Thoracic aorta (tissue), 2 donors: ENCODE measurements at places on chromosomes 11 and 22.
A peak's percentile ranks its signal among the peaks of the same experiment; 100 is the strongest.

DNA sequence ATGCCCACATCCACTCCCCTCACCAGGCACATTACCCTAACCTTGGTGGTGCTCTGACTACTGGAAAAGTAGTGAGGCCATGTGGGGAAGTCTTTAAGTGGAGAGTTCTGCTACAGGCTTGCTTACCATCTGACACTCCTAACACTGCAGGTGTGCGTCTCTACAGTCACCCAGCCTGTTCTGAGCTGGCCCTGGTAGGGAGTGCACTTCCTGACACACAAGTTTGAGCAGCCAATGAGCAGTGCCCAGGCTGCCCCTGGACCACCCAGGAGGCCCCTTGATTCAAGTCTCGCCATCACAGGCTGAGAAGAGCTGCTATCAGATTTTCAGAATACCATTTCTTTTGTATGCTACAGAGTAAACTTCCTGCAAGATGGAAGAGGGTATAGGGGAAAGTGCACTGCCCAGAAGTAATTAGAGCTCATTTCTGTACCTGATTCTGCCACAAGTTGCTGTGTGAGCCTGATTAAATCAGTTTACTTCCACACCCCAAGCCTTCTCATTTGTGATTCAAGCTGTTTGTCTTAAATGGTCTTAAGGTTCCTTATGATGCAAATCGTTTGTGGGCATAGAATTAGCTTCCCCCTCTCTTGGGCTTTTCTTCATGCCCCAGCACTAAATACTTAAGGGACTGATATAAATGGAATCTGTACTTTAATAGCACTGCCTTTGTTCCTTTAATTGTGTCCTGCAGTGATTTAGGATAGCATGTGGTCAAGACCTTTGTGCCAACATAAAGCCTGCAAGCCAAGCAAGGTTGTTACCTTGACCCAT is 22.2 kb downstream of the OPCML start:
- H3K27ac ChIP-seq = no peak overlapping the region
- no peaks in the 10 kb centered on the region for H3K36me3 ChIP-seq
- no peak overlapping the region for H3K4me3 ChIP-seq
- H3K4me1 ChIP-seq = no peaks in the 10 kb centered on the region
- DNase-seq = no peak

DNA sequence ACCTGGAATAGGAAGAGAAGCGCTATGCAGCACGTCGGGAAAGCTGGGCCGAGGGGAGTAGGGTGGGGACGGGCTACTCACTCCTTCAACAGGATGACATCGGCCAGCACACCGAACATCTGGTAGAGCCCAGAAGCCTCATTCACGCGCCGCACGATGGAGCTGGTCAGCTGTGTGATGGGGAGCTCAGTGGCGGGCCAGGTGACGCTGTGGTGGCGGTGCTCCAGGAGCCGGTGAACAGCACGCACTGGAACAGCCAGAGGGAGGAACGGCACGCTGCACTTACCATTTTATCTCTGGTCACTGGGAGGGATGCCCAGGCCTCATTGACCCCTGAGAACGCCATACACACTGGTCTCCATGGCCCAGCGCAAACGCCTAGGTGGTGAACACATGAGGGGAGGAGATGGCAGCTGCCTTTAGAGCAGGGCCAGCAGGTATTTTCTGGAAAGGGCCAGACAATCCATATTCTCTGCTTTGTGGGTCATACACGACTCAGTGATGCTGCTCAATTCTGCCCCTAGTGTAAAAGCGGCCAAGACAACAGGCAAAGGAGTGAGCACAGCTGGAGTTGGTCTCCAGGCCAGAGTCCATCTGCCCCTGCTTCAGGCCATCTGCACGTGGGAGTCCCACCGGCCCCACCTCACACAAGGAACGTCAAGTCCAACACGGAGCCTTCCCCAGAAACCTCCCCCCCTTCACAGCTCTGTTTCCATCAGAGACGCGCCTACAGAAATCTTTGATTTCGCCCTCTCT is 8.8 kb downstream of the FOXRED2 start:
- H3K27me3 ChIP-seq = no peaks in the 10 kb centered on the region
- H3K27ac ChIP-seq = no peak overlapping the region
- no peaks in the 10 kb centered on the region for H3K4me1 ChIP-seq
- H3K4me3 ChIP-seq = no peak overlapping the region
- DNase-seq = no peak

- H3K4me1 ChIP-seq = peaks cover 42% of the 10 kb centered on the region
- H3K27ac ChIP-seq = peak overlapping the region; percentile 86
- H3K4me3 ChIP-seq = peak overlapping the region; percentile 82
- no peaks in the 10 kb centered on the region for H3K27me3 ChIP-seq
Measured at GRCh38 chr11:95149651-95150364, 60.2 kb downstream of the ENDOD1 start.

GRCh38 chr11:11311169-11311568 is 41.9 kb downstream of the CSNK2A3 start:
- no peaks in the 10 kb centered on the region for H3K27me3 ChIP-seq
- H3K36me3 ChIP-seq = no peaks in the 10 kb centered on the region
- no peaks in the 10 kb centered on the region for H3K4me1 ChIP-seq
- H3K4me3 ChIP-seq = no peak overlapping the region
- no peak for DNase-seq
- H3K27ac ChIP-seq = no peak overlapping the region

- no peak overlapping the region for H3K4me3 ChIP-seq
- peaks cover 70% of the 10 kb centered on the region for H3K4me1 ChIP-seq
- peak overlapping the region; percentile 95 for H3K27ac ChIP-seq
- peaks cover 77% of the 10 kb centered on the region for H3K36me3 ChIP-seq
- H3K27me3 ChIP-seq = no peaks in the 10 kb centered on the region
Measured at GRCh38 chr11:12212821-12213185, 102.4 kb downstream of the MICAL2 start.

DNA sequence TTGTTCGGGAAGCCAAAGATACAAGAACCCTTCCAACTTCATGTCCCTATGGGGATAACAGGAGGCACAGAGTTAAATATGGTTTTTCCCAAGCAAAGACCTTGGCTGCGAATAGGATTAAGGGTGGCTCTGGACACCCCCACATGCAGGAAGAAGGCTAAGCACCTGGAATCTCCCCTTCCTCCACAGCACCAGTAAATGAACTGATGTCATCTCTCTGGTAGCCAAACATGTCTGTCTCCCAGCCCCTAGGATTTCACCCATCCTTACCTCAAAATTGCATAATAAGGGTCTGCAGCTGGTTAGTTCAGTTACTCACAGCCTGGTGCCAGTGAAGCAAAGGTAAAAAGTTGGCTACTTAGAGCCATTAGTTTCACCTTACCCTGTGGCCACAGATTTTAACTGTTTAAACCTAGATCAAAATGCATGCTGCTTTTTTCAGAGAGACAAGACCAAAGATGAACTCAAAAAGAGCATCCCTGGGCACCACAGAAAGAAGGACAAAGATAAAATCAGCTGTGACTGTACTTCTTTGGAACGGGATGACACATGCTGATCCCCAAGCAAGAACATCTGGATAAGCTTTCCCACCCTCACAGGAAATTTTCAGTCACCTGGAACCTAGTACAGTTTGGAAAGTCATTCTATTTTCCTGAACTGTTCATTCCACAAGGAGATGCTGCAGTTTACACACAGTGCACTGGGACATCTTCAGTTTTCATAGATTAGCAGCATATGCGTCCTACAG is 77.2 kb upstream of the AKIP1 start:
- peaks cover 7% of the 10 kb centered on the region for H3K4me1 ChIP-seq
- DNase-seq = no peak
- no peak overlapping the region for H3K27ac ChIP-seq
- H3K36me3 ChIP-seq = no peaks in the 10 kb centered on the region
- no peaks in the 10 kb centered on the region for H3K27me3 ChIP-seq

GRCh38 chr11:1694064-1694845 is 2.7 kb upstream of the KRTAP5-6 start:
- H3K4me1 ChIP-seq = peaks cover 16% of the 10 kb centered on the region
- no peaks in the 10 kb centered on the region for H3K36me3 ChIP-seq
- peak overlapping the region; percentile 37 for H3K4me3 ChIP-seq
- DNase-seq = peak; percentile 36
- no peak overlapping the region for H3K27ac ChIP-seq

GRCh38 chr11:64831411-64831891 is 13.0 kb downstream of the CDC42BPG start:
- H3K27me3 ChIP-seq = no peaks in the 10 kb centered on the region
- DNase-seq = no peak
- H3K4me3 ChIP-seq = no peak overlapping the region
- H3K27ac ChIP-seq = no peak overlapping the region
